ENCODE measurements at places on chromosomes 6 and 20. TPM values are rescaled to one million over a fixed set of nuclear protein-coding genes. Genes with fewer than 3 reads are reported as not detected.

SCRT2 gene
- total RNA-seq, result not detected

RSPO3 gene
- total RNA-seq, result not detected

PRPH2 gene
- total RNA-seq, result not detected

HTR1E gene
- total RNA-seq, result not detected

GSTA2 gene
- total RNA-seq, result not detected

HLA-DRB1 gene
- total RNA-seq, result 68.2 TPM

OR12D3 gene
- total RNA-seq, result not detected

STMND1 gene
- not detected for total RNA-seq

KHDC1 gene
- not detected for total RNA-seq

TMEM181 gene
- 17.7 TPM for total RNA-seq

RNF39 gene
- total RNA-seq, result not detected

KCNQ5 gene
- 5.9 TPM for total RNA-seq

FKBP1C gene
- total RNA-seq, result 0.11 TPM

RGS17 gene
- total RNA-seq, result 2.1 TPM

BPIFB2 gene
- total RNA-seq, result not detected

LPIN3 gene
- total RNA-seq, result 2.5 TPM

TBP gene
- total RNA-seq, result 18.0 TPM

SLC35D3 gene
- not detected for total RNA-seq

CCM2L gene
- not detected for total RNA-seq

ESR1 gene
- total RNA-seq, result not detected

PTCHD4 gene
- total RNA-seq, result 1.8 TPM

COL11A2 gene
- 7.6 TPM for total RNA-seq

NKAIN2 gene
- not detected for total RNA-seq

HSPA1L gene
- 0.11 TPM for total RNA-seq

COL12A1 gene
- total RNA-seq, result 24.8 TPM

RPS10 gene
- total RNA-seq, result 2,312 TPM

GLP1R gene
- not detected for total RNA-seq

FOXQ1 gene
- total RNA-seq, result not detected

SLA2 gene
- total RNA-seq, result not detected

SGK2 gene
- 0.05 TPM for total RNA-seq

MCHR2 gene
- not detected for total RNA-seq

MCCD1 gene
- not detected for total RNA-seq

CPXM1 gene
- total RNA-seq, result not detected

ADAM33 gene
- not detected for total RNA-seq

SAMD5 gene
- 0.11 TPM for total RNA-seq

OOEP gene
- total RNA-seq, result not detected

MATN4 gene
- 1.9 TPM for total RNA-seq

VNN1 gene
- total RNA-seq, result not detected

SLC9A8 gene
- 16.9 TPM for total RNA-seq

DLL1 gene
- 0.19 TPM for total RNA-seq

C6orf52 gene
- total RNA-seq, result 0.82 TPM
